ENCODE measurements at places on chromosomes 3 and 15.

DNA sequence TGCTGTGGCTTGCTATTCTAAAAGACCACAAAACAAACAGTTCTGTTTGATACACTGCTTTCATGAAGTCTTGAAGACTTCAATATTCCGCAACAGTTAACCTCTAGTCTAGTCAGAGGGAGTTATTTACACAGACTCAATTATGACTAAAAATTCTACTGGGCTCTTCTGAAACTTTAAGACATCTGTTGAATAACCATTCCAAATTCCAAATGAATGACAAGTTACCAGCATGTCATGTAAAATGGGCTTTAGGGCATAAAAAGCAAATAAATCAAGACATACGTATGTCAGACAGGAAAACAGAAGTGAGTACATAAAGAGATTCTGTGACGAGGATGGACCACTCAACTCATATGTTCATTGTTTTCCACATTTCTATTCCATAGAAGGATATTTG, 93.9 kb downstream of the PLOD2 start:
- peak; percentile 9 for DNase-seq

DNA sequence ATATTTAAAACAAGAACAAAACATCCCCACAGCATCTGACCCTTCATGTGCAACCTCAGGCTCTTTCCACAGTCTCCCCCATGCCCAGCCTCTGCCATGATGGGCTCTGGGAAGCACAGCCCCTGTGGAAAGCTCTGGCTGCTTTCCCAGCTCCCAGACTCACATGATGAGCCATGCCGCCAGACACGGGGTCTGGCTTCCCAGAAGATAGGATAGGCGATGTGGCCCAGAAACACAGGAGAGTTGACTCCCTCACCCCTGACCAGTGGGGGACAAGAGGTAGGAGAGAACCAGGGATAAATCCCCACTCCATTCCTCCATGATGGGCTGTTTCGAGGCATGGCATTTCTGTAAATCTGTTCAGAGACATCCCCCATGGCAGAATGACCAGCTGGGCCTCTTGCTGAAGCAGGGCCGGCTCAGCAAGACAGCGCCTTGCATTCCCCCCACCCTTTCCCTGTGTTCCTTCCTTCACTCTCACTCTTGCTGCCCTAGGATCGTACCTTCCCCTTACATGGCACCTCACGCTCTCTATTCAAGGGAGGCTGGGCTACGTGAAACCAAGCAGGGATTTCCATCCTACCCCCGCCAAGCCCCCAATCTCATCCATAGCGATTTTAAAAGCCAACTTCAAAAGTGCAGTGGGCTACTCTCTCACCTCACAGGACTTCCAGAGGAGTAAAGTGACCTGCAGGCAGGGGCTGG, 192.4 kb downstream of the ABHD5 start:
- no peak for DNase-seq

DNA sequence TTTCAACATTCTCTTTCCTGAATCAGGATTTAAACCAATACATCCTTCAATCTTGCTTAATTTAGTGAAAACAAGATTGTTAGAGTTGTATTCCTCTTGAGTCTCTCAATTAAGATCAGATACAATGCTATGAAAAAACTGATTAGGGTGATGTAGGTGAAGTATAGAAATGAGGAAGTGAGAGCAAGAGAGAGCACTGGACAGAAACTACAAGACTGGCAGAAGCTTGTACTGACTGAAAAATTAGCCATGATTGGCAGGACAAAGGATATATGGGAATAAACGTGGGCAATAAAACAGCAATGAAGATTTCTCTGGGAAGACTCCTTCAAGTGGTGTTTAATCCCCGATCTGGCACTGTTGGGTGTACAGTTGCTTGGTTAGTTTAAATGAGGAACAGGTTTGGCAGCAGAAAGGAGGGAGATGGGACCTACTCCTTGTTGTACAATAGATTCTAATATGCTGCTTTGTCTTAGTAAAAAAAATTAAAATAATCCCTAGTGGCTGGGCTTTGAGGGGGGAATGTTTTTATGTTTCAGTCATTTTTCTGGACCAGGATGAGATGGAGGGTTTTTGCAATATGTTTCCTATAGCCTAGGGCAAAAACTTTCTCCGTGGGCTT, 252.7 kb downstream of the SLC9A9 start:
- no peak for DNase-seq

GRCh38 chr15:60006203-60006862, 2.2 kb downstream of the FOXB1 start:
- peak; percentile 67 for DNase-seq

- peak; percentile 71 for DNase-seq
Measured at GRCh38 chr3:185225523-185225922, 28.3 kb downstream of the EHHADH start.

DNA sequence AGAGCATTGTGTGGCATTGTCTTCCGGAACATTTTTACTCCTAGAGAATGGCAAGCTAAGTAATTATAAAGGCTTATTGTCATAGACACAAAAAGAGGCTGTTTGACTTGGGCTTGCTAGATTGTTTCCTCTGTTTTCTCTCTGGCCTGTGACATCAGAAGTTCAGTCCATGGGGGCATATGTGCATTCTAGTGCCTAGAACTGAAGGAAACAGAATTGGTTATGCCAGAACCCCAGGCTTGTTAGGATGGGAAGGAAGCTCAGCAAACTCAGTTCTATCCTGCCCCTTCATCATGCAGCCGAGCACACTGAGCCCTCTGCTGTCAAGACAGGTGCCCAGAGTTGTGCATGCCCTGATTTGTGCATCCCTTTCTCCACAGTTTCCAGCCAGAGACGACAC, 131.3 kb downstream of the PDE8A start:
- DNase-seq: no peak

GRCh38 chr3:37052860-37053259, 59.5 kb downstream of the MLH1 start:
- no peak for DNase-seq

- DNase-seq: no peak
Measured at GRCh38 chr3:52836986-52837385, 2.2 kb upstream of the MUSTN1 start.

DNA sequence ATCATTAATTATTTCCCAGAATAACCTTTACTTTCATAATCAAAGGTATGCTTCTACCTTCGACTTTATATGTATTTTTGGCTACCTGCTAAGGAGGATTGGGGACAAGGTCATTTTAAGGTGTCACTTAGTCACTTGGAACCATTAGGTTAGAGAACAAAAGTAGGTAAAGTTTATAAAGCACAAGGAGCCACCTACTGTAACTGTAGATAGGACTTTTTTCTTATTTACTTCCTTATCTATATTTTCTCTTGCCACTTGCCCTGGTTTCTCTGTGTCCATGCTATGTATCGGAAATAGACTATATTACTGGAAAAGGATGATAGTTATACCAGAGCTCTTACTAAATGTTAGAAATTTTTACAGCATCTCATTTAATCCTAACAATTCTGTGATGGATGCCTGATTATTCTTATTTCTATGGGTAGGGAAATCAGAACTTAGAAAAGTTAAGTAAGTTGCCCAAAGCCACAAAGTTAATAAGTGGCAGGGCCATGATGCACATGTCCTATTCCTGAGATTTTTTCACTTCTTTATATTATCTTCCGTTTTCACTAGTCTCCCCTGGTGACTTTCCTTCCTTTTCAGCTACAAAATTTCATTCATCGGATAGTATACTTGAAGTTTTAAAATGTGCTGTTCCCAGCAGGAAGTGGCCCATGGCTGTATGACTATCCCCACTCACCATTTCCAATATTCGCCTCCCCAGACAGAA, 132.5 kb downstream of the CMSS1 start:
- DNase-seq: no peak

GRCh38 chr3:37223576-37223975, 49.2 kb upstream of the LRRFIP2 start:
- DNase-seq: no peak

- DNase-seq: peak; percentile 11
Measured at GRCh38 chr3:150264561-150265279, 143.4 kb upstream of the TSC22D2 start.

GRCh38 chr15:40769274-40770146, at the start of gene C15orf62:
TSS of gene C15orf62 (plus strand) at chr15:40769980. CDS start at chr15:40770496, 516 bp downstream.
- DNase-seq: no peak

- DNase-seq: no peak
Measured at GRCh38 chr15:69556344-69556743, 103.7 kb downstream of the RPLP1 start.

GRCh38 chr3:45132568-45133211, 13.5 kb downstream of the CDCP1 start:
- no peak for DNase-seq

DNA sequence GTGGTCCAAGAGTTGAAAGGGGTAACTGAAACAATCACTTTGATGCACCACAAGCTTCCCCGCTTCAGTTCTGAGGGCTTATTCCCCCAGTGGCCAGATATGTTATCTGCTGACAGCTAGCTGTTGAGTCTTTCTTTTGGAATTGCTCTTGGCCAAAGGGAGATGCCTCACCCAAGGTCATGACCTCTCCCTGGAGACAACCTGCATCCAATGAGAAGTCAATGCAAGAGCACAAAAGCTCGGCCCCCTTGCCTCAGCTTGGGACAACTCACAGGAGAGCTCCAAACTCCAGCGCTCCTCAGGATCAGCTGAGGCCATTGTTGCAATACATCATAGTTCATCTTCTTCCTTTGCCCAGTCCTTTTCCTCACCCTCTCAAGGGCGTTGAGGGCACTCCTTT, 31.0 kb upstream of the THBS1 start:
- no peak for DNase-seq

GRCh38 chr15:36527235-36528162, 51.9 kb upstream of the CDIN1 start:
- DNase-seq: peak; percentile 7

GRCh38 chr15:79007066-79007465, 62.2 kb upstream of the CTSH start:
- peak; percentile 79 for DNase-seq

DNA sequence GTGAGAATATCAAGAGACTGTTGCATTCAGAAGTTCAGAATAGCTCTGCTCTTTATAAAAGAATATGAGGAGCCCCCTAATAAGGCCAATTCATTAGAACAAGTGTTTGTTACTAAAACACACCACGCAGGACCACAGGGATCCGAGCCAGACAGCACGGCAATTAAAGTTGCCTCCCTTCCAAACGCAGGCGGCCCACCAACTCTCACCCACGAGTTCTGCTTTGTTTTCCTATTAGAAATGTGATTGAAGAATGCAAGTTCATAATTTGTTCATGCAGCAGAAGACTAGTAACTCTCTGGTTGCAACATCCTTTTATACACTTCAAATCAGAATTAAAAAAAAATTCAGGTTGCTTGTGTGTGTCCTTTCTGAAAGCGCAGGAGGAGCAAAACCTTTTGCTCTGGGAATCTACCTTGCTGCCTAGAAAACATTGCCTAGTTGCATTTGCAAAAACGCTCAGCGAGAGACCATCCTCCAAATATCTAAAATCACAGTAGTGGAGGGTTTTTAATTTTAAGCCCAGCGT, 1044.1 kb upstream of the NR2F2 start:
- DNase-seq: no peak

GRCh38 chr3:133127381-133127780, 89.2 kb downstream of the TMEM108 start:
- DNase-seq: no peak

GRCh38 chr15:70299931-70300869, 202.5 kb upstream of the TLE3 start:
- no peak for DNase-seq

DNA sequence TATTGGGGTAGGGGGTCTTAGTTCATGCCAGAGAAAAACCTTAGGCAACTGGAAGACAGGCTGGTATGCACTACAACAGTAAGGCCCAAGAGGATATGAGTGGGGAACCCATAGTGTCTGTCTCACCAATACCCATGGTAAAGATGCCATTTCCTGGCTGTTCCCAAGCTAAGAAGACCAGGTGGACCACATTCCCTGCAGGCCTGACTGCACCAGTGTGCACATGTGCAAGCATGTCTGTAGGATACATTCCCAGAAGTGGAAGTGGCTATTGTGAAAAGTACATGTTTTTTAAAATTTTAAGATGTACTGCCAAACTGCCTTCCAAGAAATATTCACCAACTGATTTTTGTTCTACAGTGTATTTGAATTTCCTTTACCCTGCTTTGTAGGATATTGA, 207.3 kb upstream of the CTNNB1 start:
- DNase-seq: no peak

GRCh38 chr3:17023006-17023664, 138.4 kb downstream of the PLCL2 start:
- DNase-seq: no peak

DNA sequence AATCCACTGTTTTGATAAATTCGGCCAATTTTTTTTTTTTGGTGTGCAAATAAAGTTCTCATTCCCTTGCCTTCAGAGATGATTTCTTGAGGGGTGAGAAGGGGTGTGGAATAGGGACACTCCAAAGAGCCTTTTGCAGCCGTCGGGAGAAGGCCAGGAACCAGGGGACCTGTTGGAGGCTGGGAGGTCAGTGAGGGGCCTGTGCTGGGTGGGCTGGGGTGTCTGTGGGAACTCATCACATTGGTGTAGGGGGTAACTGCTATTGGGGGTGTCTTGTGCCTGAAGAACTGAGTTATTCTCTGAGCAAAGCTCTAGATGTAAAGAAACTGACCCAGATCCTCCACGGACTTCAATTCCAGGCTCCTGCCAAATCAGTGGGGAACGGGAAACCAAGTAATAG, 13.5 kb upstream of the SKIC8 start:
- no peak for DNase-seq

- peak; percentile 61 for DNase-seq
Measured at GRCh38 chr3:52153389-52154096, 680 bp downstream of the POC1A start.

- no peak for DNase-seq
Measured at GRCh38 chr15:48803877-48804276, 7.0 kb downstream of the CEP152 start.
